ENCODE measurements at places on chromosomes 2 and 18.

- no peak for DNase-seq
Measured at GRCh38 chr2:70141212-70141901, 49.5 kb downstream of the C2orf42 start.

DNA sequence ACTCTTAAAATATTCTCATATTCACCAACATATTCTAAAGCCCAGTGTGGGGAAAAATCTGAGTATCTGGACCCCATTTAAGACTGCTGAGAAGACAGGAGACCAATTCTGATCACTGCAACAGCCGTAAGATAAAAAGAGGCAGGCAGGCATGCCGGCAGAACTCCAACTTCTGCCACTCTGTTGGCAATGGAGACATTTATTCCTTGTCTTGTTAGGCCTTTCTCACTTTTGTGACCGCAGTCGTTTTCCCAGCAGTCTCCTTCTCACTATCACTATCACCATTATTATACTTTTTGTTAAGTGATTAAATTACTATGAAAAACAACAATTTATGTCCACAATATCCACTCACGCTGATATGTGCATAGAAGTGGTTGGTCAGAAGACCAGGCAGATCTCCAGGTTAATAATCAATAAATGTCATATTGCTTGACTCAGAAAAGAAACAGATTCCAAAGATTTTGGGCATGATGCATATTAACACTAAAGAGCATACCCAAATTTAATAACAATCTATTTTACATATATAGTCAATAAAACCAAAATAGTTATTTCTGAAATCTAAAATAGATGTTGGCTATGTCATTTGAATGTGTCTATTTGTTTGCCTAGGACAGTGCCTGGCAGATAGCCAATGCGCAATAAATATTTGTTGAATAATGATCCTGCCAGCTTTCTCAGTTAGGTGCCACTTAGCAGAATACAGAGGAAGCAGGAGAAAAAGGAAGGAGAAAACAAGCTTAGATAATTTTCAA, 38.2 kb downstream of the SESTD1 start:
- no peak for DNase-seq

DNA sequence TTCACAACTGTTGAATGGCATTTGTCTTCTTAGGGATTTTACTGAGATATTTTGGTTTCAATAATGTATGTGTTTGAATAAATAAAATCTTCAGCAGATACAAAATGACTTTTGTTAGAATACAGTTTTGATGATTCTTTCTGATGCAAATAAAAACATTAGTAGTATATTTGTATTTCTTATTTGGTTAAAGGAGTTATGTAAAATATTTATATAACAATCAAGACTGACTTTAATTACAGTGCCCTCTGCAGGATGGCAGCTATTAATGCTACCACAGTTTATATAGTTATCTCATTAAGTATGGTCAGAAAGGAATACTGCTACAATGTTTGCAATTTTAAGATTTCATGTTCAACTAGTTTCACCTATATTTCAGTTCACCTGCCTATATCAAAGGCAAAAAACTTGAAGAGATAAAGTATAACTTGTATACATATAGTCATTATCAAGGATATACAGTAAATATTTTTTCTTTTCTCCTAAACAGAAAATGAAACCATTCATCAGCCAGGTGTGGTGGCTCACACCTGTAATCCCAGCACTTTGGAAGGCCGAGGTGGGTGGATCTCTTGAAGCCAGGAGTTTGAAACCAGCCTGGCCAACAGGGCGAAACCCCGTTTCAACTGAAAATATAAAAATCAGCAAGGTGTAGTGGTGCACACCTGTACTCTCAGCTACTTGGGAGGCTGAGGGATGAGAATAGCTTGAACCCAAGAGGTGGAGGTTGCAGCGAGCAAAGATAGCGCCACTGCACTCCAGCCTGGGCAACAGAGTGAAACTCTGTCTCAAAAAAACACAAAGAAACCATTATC, 19.8 kb downstream of the ARL5A start:
- DNase-seq: no peak

DNA sequence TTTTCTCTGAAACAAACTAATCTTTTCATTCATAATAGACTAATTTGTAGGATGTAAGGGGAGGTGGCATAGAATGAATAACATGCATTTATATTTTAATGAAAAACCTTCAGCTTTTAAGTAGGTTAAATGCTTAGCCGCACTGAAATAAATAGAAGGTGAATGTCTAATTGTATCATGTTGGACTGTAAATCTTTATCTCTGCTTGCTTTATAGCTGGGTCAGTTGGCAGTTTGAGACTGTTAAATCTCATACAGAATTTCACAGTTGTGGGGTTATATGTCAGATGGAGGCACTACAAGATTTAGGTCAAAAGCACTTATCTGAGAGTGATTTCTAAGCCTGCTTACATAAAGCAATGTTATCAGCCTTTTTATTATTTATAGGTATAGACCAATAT, 174.7 kb upstream of the SIX3 start:
- no peak for DNase-seq

GRCh38 chr2:3001615-3002560, 375.7 kb downstream of the EIPR1 start:
- no peak for DNase-seq

DNA sequence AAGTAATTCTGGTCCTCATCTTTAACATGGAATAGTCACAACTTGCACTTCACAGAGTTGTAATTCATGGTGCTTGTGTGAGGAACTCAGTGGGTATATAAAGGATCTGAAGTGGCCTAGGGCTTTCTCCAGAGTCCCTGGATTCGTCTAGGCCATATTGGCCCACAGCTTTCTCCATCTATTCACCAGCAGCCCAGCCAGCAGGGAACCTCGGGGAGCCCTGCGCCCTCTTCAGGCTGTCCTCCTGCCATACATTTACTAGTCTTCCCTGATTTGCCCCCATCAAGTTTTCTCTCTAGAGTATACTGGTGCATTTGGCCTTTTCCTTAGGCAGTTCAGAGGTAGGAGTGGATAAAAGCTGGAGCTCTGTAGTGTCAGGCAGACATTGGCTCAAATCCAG, 278.3 kb downstream of the MYCN start:
- DNase-seq: no peak

DNA sequence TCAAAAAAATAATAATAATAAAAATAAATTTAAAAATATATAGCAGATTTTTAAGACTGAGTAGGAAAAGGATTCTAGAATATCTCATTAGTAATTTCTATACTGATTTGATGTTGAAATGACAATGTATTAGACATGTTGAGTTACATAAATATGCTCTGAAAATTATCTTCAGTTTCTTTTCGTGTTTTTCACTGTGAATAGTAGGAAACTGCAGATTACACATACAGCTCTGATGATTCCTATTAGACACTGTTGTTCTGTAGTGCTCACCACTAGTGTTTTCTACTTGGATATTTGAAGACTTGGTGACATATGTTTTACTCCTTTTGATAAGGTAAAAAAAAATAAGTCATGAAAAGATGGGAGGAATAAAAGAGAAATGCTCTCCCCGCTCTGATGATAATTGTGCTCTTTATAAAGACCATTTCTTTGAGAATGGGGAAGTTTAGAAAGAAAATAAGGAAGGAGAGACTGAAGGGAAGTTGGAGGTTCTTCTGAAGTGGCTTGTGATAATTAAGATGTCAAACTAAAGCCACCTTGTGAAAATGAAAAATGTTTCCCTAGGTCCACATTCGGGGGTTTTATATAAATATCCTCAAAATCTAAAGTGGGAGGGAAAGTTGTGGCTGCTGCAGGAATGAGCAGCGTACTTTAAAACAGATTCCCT, 52.9 kb downstream of the SLC9A2 start:
- DNase-seq: no peak

DNA sequence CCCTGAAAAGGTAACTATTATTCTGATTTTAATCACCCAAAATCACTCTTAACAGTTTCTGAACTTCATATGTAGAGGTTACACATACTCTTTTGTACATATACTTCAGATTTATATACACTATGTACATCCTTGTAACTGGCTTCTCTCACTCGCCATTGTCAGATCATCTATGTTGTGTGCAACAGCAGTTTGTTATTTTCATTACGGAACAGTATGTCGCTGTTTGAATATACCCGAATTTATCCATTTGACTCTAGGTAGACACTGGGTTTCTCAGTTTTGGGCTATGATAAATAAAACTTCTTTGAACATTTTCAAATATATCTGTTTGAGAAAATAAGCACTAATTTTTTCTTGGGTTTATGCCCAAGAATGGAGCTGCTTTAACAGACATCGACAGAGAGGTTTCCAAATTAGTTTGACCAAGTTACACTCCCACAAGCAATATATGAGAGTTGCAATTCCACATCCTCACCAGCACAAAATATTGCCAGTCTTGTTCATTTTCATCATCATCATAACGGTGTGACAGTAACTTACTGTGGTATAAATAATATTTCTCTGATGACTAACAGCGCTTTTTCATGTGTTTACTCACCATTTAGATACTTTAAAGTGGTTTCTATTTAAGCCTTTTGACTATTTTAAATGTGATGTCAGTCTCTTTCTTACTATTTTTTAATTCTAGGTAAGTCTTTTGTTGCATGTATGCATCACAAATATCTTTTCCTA, 80.9 kb downstream of the SMC6 start:
- no peak for DNase-seq

DNA sequence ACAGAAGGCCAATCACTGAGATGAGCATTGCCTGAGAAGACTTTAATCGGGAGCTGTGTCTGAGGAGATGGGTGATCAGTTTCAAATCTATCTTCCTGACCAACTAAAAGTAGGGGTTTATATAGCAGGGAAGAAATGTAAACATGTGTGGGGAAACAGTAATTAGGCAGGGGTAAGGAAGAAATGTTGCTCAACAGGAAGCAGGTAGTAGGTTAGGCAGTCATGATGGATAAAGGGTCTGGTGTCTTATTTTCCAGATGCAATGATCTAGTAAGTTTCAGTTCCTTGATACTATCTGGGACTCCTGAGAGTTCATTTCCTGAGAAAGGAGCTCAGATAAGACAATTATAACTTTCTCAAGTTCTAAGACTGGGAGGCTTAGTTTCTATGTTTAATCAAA, 33.8 kb upstream of the DNAJC10 start:
- no peak for DNase-seq

GRCh38 chr18:26442126-26442525, 106.2 kb downstream of the KCTD1 start:
- no peak for DNase-seq

DNA sequence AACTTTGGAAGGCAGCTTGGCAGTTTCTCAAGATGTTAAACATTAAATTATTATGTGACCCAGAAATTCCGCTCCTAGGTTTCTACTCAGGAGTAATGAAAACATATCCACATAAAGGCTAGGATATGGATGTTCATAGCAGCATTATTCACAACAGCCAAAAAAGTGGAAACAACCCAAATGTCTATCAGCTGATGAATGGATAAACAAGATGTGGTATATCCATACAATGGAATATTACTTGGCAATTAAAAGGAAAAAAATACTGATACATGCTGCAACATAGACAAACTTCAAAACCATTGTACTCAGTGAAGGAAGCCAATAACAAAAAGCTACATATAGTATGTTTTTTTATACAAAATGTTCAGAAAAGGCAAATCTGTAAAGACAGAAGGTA, 12.4 kb upstream of the FAM228A start:
- DNase-seq: no peak

DNA sequence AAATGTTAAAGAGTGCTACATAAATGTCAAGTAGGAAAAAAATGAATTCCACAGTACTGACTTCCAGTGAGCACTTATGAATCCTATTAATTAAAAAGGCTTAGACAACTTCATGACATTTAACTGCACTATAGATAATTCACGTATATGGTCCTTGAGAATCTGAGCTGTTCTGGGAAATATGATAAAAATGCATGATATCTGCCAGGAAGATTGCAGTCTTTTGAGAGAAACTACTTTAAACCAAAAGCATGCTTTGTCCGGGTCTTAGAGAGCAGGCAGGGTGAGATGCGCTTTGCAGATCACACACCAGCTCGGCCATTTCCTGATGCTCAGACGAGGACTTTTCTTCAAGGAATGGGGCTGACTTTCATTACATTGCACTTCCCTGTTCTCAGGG, 42.6 kb downstream of the CMPK2 start:
- no peak for DNase-seq

DNA sequence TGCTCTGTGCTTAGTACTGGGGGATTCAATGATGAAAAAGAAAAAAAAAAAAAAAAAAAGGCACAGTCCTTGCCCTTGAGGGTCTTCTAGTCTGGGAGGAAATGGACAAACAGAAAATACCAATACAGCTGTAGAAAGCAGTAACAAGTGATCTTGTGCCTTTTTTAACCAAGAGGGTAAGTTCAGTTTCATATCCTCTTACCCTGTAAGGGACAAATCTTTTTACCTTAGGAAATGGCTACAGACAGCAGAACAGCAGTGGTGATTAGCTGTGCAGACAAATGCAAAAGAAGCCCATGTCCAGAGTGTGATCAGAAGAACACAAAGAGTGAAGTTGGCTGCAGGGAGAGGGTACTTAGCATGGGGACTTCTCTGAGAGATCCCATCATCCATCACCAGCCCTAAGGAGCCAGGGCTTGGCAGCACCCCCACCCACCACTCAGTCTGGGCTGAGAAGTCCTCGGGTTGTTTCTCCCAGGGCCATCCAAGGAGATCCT, 102.9 kb downstream of the ALPK2 start:
- DNase-seq: no peak

DNA sequence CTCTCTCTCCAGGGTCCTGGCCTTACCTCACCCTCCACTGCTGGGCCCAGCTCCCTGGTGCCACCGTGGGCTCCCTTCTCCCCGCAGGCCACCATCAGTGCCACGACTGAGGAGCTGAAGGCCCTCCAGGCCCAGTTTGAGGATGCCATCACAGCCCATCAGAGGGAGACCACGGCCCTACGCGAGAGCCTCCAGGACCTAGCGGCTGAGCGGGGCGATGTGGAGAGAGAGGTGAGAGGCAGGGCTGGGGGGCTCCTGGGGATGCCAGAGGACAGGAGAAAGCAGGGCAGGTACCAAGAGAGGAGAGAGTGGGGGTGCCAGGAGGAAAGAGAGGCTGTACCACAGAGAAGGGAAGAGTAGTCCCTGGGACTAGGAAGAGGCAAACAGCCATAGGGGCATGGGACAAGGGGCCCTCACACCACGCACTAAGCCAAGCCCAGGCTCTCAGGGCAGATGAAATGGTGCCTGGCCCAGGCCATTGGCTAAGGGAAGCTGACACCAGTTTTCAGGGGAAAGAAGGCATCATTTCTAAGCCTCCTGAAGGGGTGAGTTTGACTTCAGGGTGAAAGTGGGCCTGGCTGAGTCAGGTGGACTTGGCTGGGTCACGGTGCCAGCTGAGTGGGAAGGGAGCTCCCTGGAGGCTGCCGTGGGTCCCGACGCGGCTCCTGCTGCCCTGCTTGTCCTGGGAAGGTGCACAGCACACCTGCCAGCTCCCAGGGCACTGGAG, 39.0 kb upstream of the SNED1 start:
- no peak for DNase-seq

- no peak for DNase-seq
Measured at GRCh38 chr2:65731476-65731875, 299.1 kb upstream of the SPRED2 start.

Measured in DMS 273 treated with DMSO at 0.1 percent for 48 hours (cell line).